ENCODE measurements at places on chromosomes 11 and 22.

GRCh38 chr22:37254867-37255233 lies 10.8 kb upstream of the RAC2 start:
- DNase-seq = no peak

DNA sequence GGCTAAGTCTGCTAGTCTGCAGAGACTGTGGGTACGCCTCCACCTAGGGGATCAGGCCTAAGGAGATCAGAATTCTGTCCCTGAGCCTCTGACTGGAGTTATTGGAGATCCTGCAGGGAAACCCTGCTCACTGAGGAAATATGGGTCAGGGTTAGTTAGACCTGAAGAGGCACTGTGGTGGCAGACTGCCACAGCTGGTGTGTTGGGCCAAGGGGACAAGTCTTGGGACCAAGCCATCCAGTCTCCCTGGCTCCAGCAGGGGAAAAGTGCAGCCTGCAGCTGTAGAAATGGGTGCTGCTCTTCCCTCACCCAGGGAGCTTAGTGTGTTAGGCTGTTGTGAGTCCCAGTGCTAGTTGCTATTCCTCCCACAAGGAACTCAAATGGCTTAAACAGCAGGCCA lies 334.8 kb upstream of the LARGE1 start:
- no peak for DNase-seq

GRCh38 chr11:11347592-11347991 lies 5.5 kb downstream of the CSNK2A3 start:
- DNase-seq = no peak

- peak; percentile 59 for DNase-seq
Observed at GRCh38 chr11:72814286-72815109, at the start of gene ATG16L2. Gene ATG16L2 (plus strand): TSS chr11:72814411. CDS start chr11:72814446, 35 bp downstream.

DNA sequence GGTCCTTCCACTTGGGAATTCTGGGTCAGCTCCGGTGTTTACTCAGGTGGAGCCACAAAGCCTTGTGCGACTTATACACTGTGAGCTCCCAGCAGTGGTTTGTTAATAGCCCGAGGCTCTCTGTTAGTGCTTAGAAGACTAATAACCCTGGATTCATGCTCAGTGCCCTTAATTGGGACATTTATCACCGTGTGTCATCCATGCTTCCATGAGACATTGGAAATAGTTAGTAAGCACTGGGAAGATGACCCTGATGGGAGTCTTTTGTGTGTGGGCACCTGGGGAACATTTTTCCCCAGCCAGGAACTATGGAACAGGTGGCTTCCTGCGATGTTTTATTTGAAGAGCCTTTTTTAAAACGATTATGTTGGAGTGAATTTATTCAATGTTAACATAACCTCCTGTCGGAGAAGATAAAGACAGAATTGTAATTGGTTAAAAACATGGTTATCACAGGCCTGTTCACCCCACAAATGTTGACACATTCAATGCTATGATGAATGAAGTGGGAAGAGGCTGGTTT lies 188.9 kb downstream of the MYO18B start:
- no peak for DNase-seq

DNA sequence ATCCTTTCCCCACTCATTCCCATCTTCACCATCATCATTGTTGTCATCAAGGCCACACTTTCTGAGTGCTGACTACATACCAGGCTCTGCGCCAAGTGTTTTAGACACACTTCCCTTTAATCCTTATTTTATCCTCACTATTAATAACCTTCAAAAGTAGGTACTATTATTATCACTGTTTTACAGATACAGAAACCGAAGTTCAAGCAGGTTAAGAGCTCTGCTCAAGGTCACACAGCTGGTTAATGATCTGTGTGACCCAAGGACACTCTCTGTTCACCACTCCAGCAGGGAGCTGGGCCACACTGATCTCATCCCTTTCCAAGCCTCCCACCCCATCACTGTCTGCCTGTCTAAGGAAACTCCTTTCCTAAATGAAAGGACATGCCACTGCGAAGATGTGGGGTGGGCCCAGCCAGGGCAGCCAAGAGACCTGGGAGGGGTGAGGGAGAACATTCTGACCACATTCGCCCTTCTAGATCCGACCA lies 17.2 kb upstream of the TSKU start:
- DNase-seq = no peak

DNA sequence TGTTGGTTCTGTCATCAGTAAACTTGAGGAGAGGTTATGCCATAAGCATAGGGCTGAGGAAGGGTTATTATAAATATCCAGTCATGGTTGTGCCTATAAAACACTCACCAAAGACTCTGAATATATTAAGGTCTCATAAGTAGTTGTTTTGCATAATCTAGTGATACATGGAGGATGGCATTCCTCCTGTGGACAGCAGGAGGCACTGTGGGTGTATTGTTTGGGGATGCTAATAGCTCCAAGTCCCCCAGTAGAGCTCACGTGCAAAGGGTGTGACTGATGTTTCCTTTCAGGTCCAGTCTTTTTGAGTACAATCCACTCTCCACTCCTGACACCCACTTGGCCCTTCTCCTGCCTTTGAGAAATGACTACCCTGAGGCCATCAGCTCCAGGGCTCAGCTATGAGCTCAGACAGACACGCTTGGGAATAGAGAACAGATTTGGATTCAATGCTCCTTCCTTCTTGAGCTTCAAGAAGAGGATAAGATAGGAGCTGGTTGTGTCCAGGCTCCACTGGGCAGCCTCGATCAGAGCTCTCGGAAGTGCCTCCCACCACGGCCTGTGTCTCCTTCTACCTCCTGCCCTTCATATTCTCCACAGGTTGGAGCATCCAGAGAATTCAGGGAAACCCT lies 85.2 kb upstream of the IGLL5 start:
- no peak for DNase-seq

DNA sequence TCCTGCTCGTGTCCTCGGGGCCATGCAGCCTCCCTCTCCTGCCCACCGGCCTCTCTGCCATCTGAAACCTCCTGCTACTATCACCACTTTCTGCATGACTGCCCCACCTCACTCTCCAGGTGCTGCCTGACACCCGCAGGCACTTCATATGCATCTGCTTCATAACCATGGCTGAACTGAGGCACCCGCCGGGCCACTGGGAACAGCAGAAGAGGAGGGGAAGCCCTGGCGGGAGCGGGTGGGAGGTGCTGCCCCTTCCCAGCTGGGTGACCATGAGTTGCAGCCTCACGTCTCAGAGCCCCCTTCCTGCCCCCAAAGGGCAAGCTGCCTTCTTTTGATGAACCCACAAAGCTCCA lies 21.7 kb upstream of the PICK1 start:
- no peak for DNase-seq

DNA sequence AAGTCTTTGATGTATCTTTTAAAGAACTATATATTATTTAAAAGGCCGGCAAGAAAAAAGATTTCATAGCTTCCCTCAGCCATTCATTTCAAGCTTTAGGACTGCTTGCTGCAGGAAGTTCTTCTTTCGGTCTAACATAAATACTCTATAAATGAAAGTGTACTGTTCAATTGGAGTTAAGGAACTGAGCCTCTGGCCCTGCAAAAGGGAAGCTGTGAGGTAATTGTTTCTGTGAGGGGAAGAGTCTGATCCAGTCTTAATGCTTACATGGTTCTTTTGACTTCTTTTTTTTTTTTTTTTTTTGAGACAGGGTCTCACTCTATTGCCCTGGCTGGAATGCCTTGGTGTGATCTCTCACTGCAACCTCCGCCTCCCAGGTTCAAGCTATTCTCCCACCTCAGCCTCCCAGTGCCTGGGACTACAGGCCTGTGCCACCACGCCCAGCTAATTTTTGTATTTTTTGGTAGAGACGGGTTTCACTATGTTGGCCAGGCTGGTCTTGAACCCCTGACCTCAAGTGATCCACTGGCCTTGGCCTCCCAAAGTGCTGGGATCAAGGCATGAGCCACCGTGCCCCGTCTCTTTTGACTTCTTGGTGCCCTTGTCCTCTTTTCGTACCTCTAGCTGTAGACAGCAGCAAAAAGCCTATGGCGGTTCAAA lies 4.7 kb upstream of the TRIM29 start:
- DNase-seq = no peak

DNA sequence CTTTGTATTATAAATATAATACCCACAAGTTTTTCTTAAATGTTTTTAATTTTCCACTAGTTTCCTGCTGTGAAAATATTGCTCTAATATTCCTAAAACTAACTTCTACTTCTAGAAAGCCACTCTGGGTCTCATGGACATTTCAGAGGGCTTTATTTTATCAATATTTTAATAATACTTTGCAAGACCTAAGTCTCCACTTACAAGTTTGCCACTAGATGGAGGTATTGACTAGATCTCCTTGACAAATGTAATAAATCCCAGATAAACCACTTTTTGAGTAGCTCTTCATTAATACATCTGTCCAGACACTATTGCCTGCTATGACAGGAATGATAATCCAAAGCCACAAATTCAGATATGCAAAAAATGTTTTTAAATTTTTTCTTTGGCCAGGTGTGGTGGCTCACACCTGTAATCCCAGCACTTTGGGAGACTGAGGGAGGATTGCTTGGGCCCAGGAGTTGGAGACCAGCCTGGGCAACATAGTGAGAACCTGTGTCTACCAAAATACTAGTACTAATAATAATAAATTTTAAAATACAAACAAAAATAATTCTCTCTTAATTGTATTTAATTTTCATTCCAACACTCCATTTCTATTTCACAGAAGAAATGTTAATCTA lies 3.5 kb upstream of the ACAT1 start:
- DNase-seq = peak; percentile 56

- no peak for DNase-seq
Observed at GRCh38 chr11:9977554-9977953, 313.7 kb downstream of the SWAP70 start.

DNA sequence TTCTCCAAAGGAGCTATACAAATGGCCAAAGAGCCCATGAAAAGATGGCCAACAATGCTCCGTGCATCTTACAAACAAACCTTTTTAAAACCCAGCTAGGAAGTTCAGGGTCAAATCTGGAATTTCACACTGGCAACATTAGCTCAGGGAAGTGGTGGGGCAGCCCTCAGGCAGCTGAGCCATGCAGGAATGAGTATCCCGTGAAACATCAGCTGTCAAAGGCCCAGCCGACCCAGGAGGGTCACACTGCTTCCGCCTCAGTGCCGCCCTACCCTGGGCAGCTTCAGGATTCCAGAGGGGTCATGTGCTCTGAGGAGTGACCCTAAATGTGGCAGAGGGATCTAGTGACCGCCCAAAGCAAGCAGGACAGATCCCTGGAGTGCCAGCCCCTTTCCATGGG lies 73.4 kb downstream of the LINC01488 start:
- no peak for DNase-seq

DNA sequence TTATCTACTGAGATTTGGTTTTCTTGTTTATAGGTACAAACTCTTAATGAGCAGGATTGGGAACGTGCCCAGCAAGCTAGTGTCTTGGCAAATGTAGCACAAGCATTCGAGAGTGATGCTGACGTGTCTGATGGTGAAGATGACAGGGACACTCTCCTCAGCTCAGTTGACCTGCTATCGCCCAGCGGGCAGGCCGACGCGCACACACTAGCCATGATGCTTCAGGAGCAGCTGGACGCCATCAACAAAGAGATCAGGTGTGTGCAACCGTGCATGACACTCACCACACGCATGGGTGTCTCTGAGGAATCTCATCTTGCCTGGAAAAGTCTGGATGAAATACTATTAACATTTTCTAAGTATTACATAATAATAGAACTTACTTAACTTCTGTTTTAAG lies 54.7 kb upstream of the CTTN start:
- DNase-seq = peak; percentile 48

DNA sequence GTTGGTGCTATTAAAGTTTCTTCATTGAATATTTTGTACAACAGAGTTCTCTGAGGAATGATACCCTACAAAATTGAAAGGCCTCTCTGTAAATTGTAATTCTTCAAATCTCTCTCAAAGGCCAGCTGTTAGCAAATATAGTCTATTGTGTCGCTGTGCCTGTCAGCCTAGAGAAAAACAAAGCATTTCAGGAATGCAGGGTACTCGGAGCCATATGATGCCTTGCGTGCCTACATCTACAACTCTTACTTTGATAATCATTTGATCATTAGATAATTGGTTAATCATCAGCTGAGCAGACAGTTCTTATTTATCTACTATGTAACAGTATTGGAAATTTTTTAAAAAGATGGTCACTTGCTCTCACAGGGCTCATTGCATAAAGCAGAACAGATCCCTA lies 67.3 kb downstream of the RNF169 start:
- DNase-seq = no peak

GRCh38 chr11:117083011-117083935 lies 15.0 kb downstream of the SIK3 start:
- no peak for DNase-seq

- DNase-seq = peak; percentile 60
Observed at GRCh38 chr11:122085264-122085663, 30.8 kb downstream of the BLID start.

- no peak for DNase-seq
Observed at GRCh38 chr11:127679816-127680545, 679.4 kb upstream of the KIRREL3 start.

DNA sequence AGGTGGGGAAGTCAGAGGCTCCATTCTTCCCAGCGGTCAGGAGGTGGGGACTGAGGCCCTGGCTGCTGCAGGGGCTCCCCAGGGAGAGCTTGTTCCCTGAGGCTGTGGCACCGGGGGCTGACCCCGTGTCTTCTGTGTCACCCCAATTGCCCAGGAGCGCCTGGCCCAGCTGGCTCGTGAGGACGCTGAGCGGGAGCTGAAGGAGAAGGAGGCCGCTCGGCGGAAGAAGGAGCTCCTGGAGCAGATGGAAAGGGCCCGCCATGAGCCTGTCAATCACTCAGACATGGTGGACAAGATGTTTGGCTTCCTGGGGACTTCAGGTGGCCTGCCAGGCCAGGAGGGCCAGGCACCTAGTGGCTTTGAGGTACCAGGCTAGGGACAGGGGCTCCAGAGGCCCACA lies 53.2 kb downstream of the MYO7A start:
- DNase-seq = no peak

GRCh38 chr11:130462931-130463330 lies 14.5 kb downstream of the ADAMTS15 start:
- no peak for DNase-seq

DNA sequence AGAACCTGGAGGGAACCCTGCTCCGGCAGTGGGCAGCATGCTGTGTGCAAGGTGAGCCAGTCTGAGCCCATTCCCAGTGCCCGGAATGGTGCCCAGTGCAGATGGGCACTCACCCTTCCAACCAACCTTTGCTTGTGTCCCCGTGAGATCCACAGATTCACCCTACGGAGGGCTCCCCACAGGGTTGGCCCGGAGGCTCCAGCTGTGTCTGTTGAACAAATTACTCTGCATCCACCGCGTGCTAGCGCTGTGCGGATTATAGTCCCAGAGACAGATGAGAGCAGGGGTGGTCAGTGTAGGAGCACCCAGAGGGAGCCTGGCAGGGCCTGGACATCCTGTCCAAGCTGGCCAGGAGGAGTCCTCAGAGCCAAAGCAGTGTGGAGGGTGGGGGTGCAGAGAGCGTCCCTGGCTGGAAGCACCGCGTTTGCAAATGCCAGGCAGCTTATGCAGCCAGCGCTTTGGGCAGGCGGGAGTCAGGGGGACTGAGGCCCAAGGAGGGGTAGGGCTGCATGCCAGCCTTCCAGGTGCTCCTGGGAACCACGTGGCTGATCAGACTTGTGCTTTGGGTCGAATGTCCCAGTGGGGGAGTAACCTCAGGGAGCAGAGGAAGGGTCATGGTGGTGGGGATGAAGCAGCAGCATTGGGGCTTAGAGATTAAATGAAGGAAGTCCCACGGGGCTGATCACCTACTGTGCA lies 80.5 kb downstream of the KCNQ1 start:
- DNase-seq = no peak
